ENCODE measurements at places on chromosomes 4 and X. TPM values are rescaled to one million over a fixed set of nuclear protein-coding genes. Genes with fewer than 3 reads are reported as not detected.

Gene MAGEB1
- total RNA-seq = not detected

Gene MAGEE2
- not detected for total RNA-seq

Gene SYP
- 3.3 TPM for total RNA-seq

Gene TLR1
- total RNA-seq = 1.9 TPM

DNA sequence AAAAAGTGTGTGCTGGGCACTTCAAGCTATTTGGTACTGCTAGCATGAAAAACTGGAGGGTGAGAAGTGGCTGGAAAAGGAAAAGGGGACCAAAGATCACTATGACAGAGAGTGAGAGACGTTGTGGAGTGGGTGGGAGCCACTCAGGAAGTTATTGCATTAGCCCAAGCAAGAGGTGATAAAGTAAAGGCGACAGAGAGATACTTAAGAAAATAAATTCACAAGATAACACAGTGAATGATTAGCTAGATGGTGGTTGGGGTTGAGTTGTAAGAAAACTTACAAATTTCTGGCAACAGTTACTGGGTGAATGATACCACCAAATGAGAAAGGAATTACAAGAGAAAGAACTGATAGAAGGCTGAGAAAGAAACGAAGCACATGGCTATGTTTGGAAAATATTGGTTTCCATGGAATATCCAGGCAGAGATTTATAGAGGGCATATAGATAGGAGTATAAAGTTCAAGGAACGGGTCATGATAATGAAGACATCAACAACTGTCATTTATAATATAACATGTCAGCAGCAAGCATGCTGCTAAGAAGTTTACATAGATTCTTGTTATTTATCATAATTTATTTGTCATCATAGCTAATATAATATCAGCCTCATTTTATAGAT is 60.7 kb downstream of the CASK start:
- DNase-seq = no peak

- DNase-seq = no peak
Measured at GRCh38 chrX:20418379-20419150, 151.9 kb upstream of the RPS6KA3 start.

DNA sequence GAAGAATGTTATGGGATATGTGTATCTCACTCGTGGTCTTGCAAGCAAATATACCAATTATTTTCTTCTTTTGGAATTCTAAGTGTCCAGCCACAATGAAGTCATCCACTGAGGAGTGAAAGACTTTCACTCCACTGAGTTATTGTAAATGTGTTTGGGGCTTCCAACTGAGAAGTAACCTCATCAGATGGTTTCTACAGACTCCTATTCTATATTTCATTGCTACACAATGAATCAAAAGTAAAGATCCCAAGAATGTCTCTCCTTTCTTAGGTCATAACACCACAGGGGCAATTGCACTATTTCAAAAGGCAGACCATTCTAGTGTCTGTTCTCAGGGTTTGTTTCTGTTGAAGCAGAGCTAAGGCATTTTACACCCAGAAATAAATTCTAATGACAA is 12.3 kb upstream of the VCX2 start:
- DNase-seq = no peak

DNA sequence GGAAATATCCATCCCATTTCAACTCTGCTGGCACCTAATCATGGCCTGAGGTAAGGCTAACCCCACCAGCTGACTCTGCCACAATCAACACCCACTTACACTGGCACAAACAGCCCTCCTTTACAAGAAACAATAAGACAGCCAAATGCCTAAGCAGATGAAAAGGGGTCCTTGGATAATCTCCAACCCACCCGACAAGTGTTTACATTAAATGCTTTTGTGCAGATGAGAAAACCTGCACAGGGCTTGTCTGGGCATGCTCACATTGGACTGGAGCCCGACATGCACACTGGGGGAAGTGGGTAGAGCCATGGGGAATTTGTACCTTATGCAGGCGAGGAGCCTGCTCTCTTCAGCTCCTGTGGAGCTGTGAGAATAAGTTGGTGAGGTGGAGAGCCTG is 138.9 kb upstream of the ITM2A start:
- no peak for DNase-seq

DNA sequence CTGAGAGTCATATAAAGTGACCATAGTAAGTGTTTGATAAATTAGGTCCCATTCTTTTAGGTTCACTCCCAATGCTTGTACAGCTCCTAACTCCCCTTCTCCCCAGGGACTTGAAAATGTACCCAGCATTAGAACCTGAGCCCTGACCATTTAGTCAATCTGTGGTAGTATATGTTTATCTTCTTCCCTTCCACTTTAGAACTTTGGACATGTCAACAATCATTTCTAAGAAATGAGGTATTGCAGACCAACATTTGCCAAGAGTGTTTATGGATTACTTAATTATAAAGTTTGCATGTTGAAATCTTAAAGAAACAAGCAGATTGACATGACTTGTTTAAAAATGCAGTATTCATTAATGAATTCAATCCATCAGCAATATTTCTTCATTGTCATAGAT is 26.0 kb downstream of the AFM start:
- DNase-seq = no peak

All from activated T-helper 1 cell treated with anti-CD3 and anti-CD28 coated beads, Interleukin-12 subunit alpha, Interleukin-12 subunit beta, Interleukin-2, Interleukin-4 antibody, amounts not matched to agents 30 ng/mL and 10 ng/mL and 1 ng/mL, durations not matched to agents 14 hours and 24 hours and 36 hours (primary cell).